GM12891 (cell line): ENCODE measurements at places on chromosomes 5 and 9.

- DNase-seq, result no peak
These were observed 374.9 kb downstream of the TLE1 start for GRCh38 chr9:81314490-81314889.

- no peak for DNase-seq
These were observed 185.0 kb downstream of the GLIS3 start for GRCh38 chr9:4114569-4115505.

- no peak for DNase-seq
These were observed 69.1 kb downstream of the GPR21 start for GRCh38 chr9:123102375-123103113.

- peak; percentile 57 for DNase-seq
These were observed 30.5 kb upstream of the DAB2IP start for GRCh38 chr9:121620777-121621449.

GRCh38 chr5:149073213-149073612 lies 10.4 kb upstream of the SH3TC2 start:
- no peak for DNase-seq

DNA sequence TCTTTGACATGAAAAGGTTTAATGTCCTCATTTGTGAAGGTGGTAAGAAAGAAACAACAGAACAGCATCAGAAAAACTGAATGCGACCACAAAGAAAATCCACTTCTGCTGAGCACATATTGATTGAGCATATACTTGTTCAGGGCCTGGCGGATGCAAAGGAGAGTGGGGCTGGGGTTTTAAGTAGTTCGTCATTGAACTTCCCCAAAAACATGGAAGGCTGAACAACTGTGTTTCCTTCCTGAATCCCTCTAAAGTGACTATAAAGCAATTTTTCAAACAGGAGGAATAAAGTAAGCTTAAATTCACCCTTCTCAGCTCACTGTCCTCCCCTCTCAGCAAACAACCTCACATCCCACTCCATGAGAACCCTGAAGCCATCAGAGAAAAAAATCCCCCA lies 262.9 kb downstream of the AGTPBP1 start:
- DNase-seq, result no peak
